Lung (tissue), 17 donors: ENCODE measurements at places on chromosomes 2 and 18. TPM values are rescaled to one million over a fixed set of nuclear protein-coding genes. Genes with fewer than 3 reads are reported as not detected.

Gene COL5A2
- 209 TPM for total RNA-seq

Gene GREB1L
- total RNA-seq: 1.2 TPM

Gene RAMP1
- 26.1 TPM for total RNA-seq

Gene SERPINB8
- 29.3 TPM for total RNA-seq

Gene ARPC2
- total RNA-seq: 332 TPM

Gene DLX1
- total RNA-seq: not detected

Gene TM4SF20
- not detected for total RNA-seq

Gene SLC5A7
- total RNA-seq: 2.1 TPM

DNA sequence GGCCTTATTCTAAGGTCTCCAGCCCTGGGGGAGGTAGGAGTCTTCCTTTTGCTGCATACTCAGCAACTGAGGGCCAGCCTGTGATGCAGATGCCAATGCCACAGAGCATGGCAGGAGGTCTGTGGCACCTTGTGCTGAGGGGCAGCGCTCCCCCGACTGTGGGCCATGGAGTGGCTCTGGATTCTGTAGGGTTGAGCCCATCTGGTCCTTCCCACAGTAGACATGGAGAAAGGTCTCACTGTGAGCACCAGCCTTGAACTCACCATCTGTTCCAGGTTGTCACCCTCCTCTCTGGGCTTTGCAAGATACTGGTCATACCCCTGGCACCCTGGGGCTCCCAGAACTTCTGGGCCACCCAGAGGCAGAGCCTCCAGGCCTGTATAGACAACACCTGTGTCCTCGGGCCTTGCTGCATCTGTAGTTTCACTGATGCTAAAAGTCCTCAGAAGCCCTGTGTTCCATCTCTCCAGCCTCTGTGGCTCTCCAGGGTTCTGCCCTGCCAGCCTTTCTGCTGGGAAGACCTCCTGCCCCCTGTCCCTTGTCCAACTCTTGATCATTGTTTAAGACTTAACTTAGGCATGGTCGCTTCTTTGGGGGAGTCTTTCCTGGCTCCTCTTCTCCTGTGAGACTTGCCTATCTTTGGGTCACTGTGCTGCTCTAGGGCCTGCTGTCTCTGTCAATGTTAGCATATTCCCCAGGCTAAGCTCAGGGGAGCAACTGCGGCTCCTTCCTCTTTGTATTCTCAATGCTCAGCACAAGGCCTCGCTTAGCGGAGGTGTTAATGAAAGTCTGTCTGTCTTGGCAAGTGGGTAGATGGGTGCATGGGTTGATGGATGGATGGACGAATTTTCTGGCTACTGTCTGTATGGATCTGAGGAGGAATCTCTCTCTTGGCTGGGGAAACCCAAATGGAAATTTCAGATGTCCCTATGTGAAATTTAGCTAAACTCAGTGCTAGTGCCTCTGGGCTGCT, 160.9 kb downstream of the DYSF start:
- no peaks in the 10 kb centered on the region for H3K4me1 ChIP-seq
- DNase-seq: peak; percentile 2
- no peak overlapping the region for H3K4me3 ChIP-seq
- H3K27me3 ChIP-seq: no peaks in the 10 kb centered on the region
- H3K27ac ChIP-seq: peak overlapping the region; percentile 87

DNA sequence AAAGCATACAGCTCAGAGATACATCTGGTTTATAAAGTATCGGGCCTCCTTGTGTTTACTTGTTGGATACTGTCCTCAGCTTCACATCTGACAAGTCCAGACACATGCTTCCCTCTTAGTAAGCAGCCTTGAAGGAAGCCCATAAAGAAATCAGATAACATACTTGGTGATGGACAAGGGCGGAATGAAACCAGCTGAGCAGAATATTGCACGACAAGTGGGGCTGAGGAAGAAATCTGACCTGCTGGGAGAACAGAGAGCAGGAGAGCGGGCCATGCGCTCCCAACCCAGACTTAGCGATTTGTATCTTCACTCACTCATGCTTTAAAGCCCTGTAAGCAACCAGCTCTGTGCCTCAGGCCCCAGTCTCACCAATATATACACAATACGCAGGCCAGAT, 208.4 kb downstream of the CDH20 start:
- DNase-seq: no peak
- no peak overlapping the region for H3K27ac ChIP-seq
- H3K27me3 ChIP-seq: no peaks in the 10 kb centered on the region
- no peak overlapping the region for H3K4me3 ChIP-seq

DNA sequence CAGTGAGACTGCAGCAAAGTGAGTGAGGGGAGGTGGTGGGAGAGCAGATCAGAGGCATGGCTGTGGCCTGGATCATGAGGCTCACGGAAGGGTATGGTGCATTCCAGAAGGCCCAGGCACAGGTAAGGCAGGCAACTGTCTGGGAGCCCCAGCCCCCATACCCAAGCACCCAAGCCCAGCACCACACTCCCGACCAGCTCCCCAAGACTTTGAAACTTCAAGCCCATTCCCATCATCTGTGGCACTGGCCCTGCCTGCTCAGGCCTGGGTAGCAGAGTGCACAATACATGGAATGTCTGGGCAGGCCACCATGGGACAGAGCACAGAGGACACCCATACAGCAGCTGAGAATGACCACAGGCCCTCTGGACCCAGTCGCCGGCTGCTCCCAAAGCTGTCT, 202.6 kb upstream of the ARL4C start:
- no peaks in the 10 kb centered on the region for H3K36me3 ChIP-seq
- H3K27me3 ChIP-seq: no peaks in the 10 kb centered on the region
- peaks cover 4% of the 10 kb centered on the region for H3K4me1 ChIP-seq

DNA sequence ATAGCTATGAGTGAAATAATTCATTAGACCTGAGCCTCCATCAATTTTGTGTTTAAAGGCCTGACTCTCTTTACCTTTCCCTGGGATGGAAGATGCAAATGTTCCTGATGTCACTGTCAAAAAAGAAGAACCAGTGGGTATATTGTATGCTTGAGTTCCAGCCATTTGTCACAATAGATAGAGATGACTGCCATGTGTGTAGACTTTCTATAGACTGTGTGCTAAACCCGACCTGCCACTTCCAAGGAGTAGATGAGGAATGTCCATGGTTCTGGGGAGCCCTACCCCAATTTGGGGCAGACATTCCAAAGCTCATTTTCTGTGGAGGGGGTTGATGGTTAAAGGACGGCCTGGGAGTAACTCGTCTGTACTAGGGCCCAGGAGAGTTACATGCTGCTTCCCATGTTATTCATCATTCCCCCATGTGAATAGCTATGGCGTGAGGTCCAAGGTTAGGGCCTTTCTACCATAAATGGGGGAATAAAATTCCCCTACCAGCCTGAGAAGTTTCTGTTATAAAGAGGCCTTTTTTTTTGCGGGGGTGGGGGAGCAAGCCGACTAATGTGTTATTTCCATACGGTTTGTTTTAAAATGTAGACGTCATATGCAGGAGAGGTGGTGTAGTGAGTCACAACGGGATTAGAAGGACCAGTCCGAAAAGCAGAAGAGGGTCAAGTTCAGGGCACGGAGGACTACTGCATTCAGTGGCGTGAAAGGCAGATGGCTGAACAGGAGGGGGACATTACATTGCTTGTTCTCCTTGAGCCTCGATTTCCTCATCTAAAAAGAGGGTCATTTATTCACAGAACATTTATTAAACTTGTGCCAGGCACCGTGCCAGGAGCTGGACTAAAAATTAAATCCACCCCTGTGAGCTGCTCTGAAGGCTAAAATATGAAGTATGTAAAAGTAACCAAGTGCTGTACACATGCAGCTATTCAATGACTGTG, 24.0 kb downstream of the IL1B start:
- no peak overlapping the region for H3K4me3 ChIP-seq
- DNase-seq: peak; percentile 49
- H3K27me3 ChIP-seq: no peaks in the 10 kb centered on the region
- peaks cover 8% of the 10 kb centered on the region for H3K4me1 ChIP-seq

GRCh38 chr2:154229966-154230365, 358.2 kb downstream of the GALNT13 start:
- no peak for DNase-seq
- H3K4me3 ChIP-seq: no peak overlapping the region
- H3K4me1 ChIP-seq: no peaks in the 10 kb centered on the region
- H3K36me3 ChIP-seq: no peaks in the 10 kb centered on the region
- H3K27ac ChIP-seq: no peak overlapping the region

DNA sequence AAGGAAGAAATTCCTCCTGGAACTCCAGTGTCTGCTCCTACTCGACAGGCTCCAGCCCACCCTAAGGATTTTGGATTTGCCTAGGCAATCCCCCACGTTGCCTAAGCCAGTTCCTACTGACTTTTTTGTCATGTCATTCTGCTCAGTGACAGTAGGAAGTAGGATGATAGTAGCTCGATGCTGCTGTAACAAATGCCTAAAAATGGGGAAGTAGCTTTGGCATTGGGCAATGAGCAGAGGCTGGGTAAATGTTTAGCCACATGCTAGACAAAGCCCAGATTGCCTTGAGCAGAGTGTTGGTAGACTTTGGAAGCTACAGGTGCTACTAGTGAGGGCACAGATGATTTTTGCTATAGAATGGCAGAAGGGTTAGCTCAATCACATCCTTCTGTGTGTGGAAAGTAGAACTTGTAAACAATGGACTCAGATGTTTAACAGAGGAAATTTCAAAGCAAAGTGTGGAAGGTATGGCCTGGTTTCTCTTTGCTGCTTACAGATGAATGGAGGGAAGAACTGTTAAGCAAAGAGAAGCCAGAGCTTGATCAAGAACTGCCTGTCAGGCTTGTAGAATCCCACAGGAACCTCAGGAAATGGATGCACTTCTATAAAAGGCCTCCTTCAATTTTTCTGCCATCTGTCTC, 154.8 kb downstream of the RNF144A start:
- H3K4me1 ChIP-seq: no peaks in the 10 kb centered on the region
- H3K27me3 ChIP-seq: no peaks in the 10 kb centered on the region
- H3K4me3 ChIP-seq: no peak overlapping the region
- no peak for DNase-seq
- no peaks in the 10 kb centered on the region for H3K36me3 ChIP-seq

- H3K27me3 ChIP-seq: no peaks in the 10 kb centered on the region
- H3K4me1 ChIP-seq: no peaks in the 10 kb centered on the region
- no peak overlapping the region for H3K4me3 ChIP-seq
- H3K27ac ChIP-seq: no peak overlapping the region
These were observed 12.4 kb downstream of the EHD3 start for GRCh38 chr2:31246184-31246852.

DNA sequence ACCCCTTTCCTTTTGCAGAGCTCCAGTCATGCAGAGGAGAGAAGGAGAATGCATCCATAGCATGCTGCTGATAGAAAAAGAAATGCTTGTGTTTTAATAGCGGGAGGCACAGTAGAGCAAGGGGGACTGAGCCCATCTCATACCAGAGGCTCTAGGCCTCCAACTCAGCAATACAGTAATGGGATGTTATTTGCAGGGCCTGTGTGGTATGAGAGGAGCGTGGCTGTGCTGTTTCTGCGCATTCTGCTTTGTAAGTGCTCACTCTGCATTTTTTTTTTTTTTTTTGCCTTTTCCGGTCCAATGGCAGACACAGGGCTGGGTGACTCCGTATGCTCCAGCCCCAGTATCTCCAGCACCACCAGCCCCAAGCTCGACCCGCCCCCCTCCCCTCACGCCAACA, 200.0 kb downstream of the GBX2 start:
- DNase-seq: no peak
- peaks cover 18% of the 10 kb centered on the region for H3K36me3 ChIP-seq
- no peak overlapping the region for H3K4me3 ChIP-seq
- no peak overlapping the region for H3K27ac ChIP-seq

DNA sequence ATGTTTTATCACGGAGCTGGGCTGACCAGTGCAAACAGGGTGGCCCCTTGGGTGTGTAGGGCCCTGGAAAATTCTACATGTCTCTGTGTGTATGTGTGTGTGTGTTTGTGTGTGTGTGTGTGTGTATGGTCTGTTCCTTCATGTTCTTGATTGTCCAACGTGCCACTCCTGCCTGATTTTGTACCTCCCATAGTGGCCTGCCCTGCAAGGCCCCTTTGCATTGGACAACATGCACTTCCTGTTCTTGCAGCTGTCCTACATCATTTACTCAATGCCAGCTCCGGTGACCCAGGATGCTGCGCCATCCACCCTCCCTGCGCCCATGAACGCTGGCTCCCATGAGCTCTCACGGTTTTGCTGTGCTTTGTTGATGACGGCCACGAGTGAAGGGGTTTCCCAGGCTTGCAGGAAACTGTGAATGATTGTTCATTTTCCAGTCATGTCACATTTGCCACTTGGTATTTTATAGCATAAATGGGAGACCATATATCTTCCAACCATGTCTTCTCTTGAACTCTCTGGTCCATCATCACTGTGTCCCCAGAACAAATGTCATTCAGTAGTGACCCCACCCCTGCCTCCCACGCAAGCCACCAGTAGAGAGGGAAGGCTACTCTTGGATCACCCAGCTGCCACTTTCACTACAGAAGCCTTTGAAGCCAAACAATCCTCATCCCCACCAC, 69.7 kb upstream of the NCK2 start:
- no peaks in the 10 kb centered on the region for H3K27me3 ChIP-seq
- no peak for DNase-seq
- H3K36me3 ChIP-seq: no peaks in the 10 kb centered on the region
- H3K4me1 ChIP-seq: peaks cover 30% of the 10 kb centered on the region

- H3K4me3 ChIP-seq: no peak overlapping the region
- H3K27ac ChIP-seq: no peak overlapping the region
- no peaks in the 10 kb centered on the region for H3K27me3 ChIP-seq
- no peaks in the 10 kb centered on the region for H3K36me3 ChIP-seq
These were observed 598.9 kb upstream of the LINC00305 start for GRCh38 chr18:64747803-64748202.

- H3K36me3 ChIP-seq: no peaks in the 10 kb centered on the region
- DNase-seq: peak; percentile 27
- H3K4me3 ChIP-seq: no peak overlapping the region
- peak overlapping the region; percentile 91 for H3K27ac ChIP-seq
- H3K4me1 ChIP-seq: peaks cover 9% of the 10 kb centered on the region
- no peaks in the 10 kb centered on the region for H3K27me3 ChIP-seq
These were observed 120.5 kb upstream of the CXCR4 start for GRCh38 chr2:136238286-136239078.

GRCh38 chr2:198441901-198442300, 637.5 kb downstream of the PLCL1 start:
- H3K36me3 ChIP-seq: no peaks in the 10 kb centered on the region
- H3K4me1 ChIP-seq: no peaks in the 10 kb centered on the region
- no peak overlapping the region for H3K4me3 ChIP-seq
- H3K27ac ChIP-seq: no peak overlapping the region
- no peaks in the 10 kb centered on the region for H3K27me3 ChIP-seq

DNA sequence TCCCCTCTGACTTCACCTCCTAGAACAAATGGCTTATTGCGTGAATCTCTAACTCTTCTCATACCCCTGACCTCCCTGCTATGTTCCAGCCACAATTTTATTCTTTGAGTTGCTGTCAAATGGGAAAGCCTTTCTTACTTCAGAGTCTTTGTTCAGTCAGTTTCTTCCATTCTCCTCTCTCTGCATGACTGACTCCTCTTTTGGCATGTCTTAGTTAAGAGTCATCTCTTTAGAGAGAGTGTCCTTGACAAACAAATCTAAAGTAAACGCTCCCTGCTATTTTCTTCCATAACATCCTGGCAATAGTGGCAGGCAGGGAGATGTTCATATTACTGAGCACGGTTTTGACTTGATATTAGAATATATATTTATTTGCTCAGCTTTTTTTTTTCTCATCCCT, 170.7 kb upstream of the ERBB4 start:
- no peaks in the 10 kb centered on the region for H3K27me3 ChIP-seq
- H3K4me1 ChIP-seq: no peaks in the 10 kb centered on the region
- DNase-seq: no peak

GRCh38 chr2:172693037-172693436, 42.6 kb upstream of the RAPGEF4 start:
- no peak overlapping the region for H3K27ac ChIP-seq
- no peak overlapping the region for H3K4me3 ChIP-seq
- peak; percentile 16 for DNase-seq

GRCh38 chr2:62505109-62505749, 766 bp downstream of the TMEM17 start:
- peak overlapping the region; percentile 71 for H3K4me3 ChIP-seq
- no peaks in the 10 kb centered on the region for H3K4me1 ChIP-seq
- H3K27ac ChIP-seq: peak overlapping the region; percentile 98
- H3K36me3 ChIP-seq: peaks cover 6% of the 10 kb centered on the region
- no peak for DNase-seq
- no peaks in the 10 kb centered on the region for H3K27me3 ChIP-seq
